Stimulated activated CD8-positive, alpha-beta memory T cell treated with anti-CD3 and anti-CD28 coated beads, Interleukin-15, amount 100 ng/mL, for 4 hours (primary cell): ENCODE measurements at places on chromosomes 1 and 21.

- no peak for DNase-seq
Measured at GRCh38 chr1:80629304-80629837, 1171.4 kb upstream of the ADGRL2 start.

DNA sequence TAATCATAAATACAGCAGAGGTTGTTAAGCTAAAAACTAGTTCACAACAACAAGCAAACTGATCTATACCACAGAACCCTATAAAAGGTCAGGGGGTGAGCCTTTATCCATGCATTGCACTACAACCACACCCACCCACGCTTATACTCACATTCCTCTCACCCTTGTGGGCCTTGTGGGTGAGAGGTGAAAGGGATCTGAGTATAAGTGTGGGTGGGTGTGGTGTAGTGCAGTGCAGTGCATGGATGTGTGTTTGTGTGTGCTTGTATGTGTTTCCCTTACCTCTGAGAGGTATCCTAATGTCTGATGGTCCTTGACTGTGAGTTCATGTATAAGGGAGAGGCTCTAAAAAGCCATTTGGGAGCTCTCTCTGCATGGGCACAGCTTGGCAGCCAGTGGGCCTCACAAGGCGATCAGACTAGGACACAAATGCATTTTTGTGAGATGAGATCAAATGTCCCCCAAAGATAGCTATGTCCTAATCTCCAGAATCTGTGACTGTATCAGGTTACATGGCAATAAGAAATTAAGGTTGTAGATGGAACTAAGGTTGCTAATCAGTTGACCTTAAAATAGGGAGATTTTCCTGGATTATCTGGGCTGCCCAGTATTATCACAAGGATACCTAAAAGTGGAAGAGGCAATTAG lies 95.5 kb upstream of the DPT start:
- DNase-seq: no peak

GRCh38 chr1:156060937-156061636 lies at the start of gene RAB25:
TSS of gene RAB25 (plus strand) at chr1:156061160. CDS start at chr1:156061401, 241 bp downstream.
- no peak for DNase-seq

DNA sequence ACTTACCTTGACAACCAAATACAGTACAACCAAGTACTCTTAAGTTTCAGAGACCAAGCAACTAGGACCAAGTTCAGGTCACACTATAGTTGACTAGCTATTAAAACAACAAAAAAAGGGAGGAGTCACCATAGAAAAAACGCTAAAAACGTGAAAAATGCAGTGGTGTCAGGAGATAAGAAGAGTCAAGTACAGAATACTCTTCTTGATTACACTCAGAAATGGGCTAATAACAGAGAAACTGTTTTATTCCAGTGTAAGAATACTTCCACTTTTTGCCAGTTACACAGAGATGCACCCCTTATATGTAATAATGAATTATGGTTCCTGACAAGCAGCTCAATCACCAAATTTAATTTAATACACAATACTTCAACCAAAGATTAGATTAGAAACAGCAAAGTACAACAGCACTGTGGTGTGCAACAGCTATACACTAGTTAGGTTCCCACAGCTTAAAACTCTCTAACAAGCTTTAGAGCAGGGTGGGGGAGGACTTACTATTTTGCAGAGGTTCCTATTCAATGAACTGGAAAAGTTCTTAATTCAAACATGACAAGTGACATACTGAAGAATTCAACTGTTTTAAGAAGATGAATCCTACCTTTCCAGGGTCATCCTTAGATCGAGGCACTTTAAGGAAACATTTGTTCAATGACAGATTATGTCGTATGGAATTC lies 70.4 kb downstream of the FOXJ3 start:
- DNase-seq: no peak

DNA sequence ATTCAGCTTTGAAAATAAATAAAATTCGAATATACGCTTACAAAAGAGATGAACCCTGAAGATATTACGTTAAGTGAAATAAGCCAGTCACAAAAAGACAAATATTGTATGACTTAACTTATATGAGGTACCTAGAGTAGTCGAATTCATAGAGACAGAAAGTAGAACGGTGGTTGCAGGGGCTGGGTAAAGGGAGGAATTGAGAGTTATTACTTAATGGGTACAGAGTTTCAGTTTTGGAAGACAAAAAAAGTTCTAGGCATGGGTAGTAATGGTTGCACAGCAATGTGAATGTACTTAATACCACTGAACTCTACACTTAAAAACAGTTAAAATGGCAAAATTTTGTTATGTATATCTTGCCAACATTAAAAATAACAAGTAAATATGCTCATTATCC lies 48.6 kb upstream of the ZNHIT6 start:
- DNase-seq: no peak

DNA sequence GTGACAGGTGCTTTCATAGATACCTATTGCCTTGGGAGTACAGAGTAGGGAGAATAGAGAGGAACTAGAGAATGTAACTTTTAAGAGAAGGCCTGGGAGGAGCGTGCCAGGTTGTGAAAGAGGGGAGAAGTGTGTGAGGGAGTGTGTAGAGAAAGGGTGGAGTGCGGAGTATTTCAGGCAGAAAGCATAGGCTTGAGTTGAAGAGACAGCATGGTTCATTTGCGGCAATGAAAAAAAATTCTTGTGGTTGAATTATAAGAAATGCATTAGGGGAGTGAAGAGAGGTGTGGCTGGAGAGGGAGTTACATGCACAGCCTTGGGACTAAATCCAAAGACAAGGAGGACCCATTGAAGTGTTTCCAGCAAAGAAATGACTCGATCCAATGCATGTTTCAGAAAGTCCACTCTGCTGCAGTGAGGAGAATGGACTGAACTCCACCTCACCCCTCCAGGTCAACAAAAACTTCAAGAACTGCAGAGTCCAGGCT lies 81.7 kb upstream of the ADAM30 start:
- no peak for DNase-seq

DNA sequence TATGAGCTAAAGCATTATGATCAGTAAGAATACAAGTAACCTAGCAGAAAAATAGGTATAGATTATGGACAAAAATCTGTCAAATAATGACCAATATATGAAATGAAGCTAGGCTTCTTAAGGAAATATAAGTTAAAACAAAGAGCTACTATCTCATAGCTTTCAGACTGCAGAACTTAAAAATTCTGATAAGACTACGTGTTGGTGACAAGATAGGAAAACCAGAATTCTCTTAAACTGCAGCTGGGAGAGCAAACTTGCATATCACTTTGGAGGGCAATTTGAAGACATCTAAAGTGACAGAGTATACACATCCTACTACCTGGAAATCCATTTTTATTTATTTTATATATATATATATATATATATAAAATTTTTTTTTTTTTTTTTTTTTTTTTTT lies 65.5 kb downstream of the LTN1 start:
- DNase-seq: no peak

DNA sequence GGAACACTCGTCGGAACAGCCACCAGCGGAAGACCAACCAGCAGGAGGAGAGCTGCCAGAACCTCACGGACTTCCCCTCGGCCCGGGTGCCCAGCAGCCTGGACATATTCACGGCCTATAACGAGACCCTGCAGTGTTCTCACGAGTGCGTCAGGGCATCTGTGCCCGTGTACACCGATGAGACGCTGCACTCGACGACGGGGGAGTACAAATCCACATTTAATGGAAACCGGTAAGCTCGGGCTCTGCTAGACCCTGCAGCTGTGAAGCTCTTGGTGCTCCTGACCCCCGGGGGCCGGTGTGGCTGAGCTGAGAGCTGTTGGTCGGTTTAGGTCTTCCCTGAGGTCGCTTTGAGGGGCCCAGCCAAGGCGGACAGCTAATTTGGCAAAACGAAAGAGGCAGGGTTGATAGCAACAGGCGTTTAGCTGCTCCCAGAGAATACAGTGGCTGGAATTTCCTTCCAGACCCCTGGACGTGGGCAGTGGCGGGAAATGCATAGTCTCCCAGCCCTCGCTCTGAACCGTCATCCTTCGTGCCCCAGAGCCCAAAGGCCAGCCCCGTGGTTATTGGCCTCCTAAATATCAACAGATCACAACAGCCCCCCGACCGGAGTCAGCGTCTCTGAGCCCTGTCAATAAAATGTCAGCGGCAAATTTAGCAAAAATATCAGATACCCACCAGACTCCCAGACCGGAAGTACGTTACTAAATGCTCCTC lies 118.0 kb downstream of the AJAP1 start:
- no peak for DNase-seq

DNA sequence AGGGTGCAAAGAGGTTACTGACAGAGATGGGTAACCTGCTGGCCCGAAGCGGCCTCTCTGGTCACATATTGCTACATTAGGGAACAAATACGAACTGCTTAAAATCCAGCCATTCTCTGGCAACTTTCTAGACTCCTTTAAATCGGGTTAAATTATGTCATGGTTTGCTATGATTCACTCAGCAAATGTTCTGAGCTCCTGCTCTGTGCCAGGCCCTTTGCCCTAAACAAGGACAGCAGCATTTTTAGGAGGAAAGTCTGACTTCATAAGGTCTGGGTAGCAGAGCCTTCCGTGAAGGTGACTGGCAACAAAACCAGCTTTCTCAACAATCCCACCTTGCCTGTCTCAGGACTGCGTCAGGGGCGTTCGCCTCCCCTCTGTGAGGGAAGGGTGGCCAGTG lies 15.4 kb downstream of the ZP4 start:
- DNase-seq: no peak

DNA sequence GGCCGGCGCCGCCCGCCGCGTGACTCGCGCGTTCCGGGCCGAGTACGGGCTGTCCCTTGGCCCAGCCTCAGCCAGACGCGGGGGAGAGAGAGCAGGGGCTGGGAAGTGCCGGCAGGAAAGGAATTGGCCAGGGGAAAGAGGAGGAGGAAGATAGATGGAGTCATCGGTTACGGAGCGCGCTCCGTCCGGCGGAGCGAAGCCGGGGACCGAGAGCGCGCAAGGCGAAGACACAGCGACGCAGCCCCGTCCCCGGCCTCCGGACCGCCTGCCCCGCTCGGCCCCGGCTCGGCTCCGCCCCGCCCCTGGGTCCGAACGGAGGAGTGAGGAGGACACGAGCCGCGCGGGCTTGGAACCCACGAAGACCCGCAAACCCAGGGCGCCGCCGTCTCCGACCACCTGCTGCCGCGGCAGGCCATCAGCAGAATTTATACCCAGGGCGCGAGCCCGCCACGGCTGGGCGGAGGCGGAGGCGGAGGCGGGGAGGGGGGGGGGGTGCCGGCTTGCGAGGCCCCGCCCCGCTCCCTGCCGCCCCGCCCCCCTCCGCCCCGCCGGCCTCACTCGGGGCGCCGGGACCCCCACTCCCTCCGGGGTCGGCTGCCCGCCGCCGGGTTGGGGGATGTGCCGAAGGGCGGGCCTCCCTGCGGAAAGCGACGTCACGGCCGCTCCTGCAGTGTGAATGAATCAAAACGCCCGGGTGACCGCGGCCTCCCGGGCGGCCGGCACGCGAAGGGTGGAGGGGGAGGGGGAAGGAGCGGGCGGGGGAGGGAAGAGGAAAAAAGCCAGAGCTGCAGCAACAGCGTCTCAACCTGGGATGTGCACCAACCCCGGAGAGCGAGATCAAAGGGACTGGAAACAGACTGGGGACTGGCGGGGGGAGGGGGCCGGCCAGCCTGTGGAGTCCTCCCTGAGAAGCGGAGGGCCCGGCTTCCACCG lies at the start of gene LHX4:
TSS of gene LHX4 (plus strand) at position 782 of the 933 bp plus-strand sequence. CDS start 266 bp downstream, outside the sequence.
- no peak for DNase-seq

- no peak for DNase-seq
Measured at GRCh38 chr21:15557925-15558324, 171.9 kb upstream of the USP25 start.

GRCh38 chr1:109618661-109619575 lies 498 bp downstream of the GNAT2 start:
- DNase-seq: no peak

- no peak for DNase-seq
Measured at GRCh38 chr1:109627692-109628399, 8.2 kb downstream of the AMPD2 start.

GRCh38 chr21:31660259-31660565 lies 719 bp downstream of the SOD1 start:
- DNase-seq: no peak

DNA sequence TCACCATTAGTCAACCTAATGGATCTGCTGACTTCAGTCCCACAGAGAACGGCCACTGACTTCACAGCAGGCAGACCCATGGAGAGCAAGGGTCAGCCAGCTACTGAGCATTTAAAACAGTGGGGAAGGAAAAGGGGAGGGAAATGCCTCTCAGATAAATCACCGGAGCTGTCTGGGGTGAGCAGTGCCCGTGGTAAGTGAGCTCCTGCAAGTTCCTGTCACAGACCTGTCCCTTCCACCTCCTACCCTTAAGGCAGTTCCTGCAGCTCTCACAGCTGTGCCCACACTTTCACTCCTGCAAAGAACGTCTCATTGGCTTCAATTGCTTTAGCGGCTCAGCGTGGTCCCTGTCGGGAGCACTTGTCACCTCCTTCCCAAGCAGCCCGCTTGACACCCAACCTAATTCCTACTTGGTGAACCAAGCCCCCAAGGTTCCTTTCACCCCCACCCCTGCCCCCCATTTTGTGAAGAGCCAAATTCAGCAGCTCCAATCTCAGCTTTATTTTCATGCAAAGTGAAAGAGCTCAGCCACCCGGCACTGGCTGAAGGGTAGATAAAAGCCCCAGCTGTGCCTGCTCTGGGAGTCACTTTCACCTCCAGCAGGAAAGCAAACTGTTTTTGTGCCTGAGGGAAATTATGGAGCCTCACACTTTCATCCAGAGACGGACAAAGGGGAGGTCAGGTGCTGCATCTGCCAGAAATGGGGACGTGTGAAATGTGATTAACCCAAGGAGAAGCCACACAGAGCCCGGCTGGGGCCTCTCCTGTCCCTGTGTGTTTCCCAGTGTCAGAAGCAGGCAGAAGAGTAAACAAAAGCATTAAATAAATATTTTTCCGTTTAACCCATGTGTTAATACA lies 306.2 kb downstream of the TTLL7 start:
- DNase-seq: no peak

DNA sequence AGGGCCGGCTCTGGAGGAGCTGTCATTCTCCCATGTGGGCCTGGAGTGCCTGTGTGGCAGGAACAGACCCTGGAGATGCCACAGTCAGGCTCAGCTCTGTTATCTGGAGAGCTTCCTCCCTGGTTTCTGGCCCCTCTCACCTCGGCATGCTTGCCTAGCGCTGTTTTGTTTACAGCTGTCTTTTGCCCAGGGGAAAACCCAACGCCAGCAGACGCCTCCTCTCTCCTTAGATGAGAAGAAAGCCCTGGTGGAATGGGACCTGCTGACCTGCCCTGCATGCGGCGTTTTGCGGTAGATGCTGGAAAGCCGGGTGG lies 104.9 kb downstream of the CRYAA start:
- no peak for DNase-seq

DNA sequence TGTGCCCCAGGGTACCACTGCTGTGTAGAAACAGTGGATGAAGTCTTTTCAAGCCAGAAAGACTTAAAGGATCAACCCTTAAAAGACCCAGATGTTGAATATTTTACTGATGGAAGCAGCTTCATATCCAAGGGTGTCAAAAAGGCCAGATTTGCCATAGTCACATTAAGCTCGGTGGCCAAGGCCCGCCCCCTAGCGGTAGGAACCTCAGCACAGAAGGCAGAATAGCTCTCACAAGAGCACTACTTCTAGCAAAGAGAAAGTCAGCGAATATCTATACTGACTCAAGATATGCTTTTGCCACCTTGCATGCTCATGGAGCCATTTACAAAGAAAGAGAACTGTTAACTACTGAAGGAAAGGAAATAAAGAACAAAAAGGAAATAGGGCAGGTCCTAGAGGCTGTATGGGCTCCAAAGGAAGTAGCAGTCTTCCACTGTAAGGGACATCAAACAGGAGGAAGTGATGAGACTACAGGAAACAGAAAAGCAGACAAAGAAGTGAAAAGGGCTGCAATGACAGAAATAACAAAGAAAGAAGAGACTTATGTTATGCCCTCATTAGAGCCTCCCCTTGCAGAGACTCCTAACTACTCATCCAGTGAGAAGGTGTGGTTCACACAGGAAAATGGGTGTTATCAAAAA lies 90.5 kb downstream of the LIPI start:
- no peak for DNase-seq
